Glomerular endothelial cell (primary cell): ENCODE measurements at places on chromosomes 3 and 15. TPM values are rescaled to one million over a fixed set of nuclear protein-coding genes. Genes with fewer than 3 reads are reported as not detected.

CTXN2 gene
- total RNA-seq, result not detected in 2 replicates

MSL2 gene
- 22.6 and 25.6 TPM in 2 replicates for total RNA-seq

GXYLT2 gene
- total RNA-seq, result 2.7 and 4.8 TPM in 2 replicates

KLHL18 gene
- 17.5 and 23.9 TPM in 2 replicates for total RNA-seq

ADGRG7 gene
- total RNA-seq, result not detected in 2 replicates

GUCA1C gene
- not detected in 2 replicates for total RNA-seq

CCDC33 gene
- total RNA-seq, result not detected in 2 replicates

SERPINI2 gene
- total RNA-seq, result not detected in 2 replicates
